T1000 (cell line): ENCODE measurements at places on chromosomes 2 and 18.

DNA sequence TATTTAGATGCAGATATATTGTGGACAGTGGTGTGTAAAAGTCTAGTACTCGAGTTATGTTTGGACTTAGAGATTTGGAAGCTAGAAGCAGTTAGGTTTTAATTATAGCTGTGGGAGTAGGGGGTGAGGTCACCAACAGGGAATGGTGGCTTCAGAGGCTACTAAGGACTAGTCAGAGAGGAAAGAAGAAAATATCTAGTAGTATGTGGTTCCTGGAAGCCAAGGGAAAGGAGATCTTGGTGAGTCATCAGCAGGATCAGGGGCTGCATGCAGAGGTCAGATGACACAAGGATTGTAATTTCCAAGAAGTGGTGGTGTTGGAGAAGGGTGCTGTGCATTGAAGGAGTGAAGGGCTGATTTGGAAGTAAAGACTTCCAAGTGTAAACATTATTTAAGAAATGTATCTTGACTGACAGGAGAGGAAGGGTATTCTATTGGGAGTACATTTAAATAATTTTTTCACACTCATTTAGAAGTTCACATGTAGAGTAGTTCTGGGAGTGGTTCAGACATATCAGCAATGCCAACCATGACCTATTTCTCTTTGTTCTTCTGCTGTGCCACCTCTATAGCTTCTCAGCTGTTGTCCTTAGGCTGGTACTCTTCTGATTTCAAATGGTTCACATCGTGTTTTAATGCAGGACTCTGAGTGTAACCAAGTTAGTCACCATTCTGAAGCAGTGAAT is 59.1 kb downstream of the ACSL3 start:
- peak; percentile 32 for DNase-seq

GRCh38 chr2:228688007-228688645 is 506.6 kb upstream of the SPHKAP start:
- no peak for DNase-seq

DNA sequence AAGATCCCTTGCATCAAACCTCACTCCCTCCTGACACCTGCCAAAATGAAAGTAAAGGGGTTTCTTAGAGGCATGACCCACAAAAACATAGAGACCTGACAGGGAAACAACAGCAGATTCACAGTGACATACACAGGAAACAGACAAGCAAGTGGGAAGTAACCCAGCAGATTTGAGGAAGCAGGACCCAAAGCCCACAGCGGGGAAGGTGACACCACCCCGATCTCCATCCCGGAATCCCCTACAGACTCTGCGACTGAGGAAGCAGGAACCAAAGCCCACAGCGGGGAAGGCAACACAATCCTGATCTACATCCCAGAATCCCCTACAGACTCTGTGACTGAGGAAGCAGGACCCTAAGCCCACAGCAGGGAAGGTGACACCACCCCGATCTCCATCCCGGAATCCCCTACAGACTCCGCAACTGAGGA is 21.6 kb downstream of the CIB4 start:
- no peak for DNase-seq

DNA sequence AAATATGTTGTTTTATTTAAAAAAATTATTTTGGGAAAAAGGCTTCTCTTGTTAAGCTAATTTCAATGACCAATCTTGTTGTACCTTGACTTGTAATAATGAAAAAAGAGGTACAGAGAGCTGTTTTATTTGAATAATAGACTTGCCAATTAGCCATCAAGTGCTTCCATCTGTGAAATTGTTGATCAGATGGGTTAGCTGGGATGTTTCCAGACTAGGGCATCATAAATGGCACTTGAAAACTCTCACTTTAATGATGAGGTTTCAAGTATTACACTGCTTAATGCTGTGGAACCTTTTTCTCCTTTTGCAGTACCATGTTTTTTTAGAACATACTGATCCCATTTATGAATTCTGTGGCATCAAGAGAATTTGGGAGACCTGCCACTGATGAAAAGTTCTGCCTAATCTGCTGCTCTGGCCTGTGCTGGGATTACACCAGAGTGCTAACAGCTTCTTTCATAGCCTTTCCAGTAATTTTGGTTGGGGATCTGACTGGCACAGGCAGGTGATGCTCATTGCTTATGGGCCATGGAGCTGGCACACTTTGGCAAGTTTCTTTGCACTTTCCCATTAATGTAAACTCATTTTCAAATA is 24.2 kb downstream of the PSMD14 start:
- DNase-seq, result no peak

GRCh38 chr2:219713110-219713509 is 85.7 kb downstream of the SLC4A3 start:
- DNase-seq, result no peak

DNA sequence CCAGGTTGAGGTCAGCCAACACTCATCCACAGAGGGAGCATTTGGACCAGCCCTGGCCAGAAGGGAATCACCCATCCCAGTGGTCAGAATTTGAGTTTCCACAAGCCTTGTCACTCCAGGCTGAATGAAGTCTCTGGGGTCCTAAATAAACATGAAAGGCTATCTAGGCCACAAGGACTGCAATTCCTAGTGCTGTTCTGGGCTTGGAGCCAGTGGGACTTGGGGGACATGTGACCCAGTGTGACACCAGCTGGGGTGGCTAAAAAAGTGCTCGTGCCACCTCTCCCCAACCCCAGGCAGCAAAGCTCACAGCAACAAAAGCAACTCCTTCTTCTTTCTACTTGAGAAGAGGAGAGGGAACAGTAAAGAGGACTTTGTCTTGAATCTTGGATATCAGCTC is 91.7 kb downstream of the MDH1 start:
- DNase-seq, result no peak

- DNase-seq, result no peak
Measured at GRCh38 chr2:69964353-69964841, 3.0 kb upstream of the ASPRV1 start.

DNA sequence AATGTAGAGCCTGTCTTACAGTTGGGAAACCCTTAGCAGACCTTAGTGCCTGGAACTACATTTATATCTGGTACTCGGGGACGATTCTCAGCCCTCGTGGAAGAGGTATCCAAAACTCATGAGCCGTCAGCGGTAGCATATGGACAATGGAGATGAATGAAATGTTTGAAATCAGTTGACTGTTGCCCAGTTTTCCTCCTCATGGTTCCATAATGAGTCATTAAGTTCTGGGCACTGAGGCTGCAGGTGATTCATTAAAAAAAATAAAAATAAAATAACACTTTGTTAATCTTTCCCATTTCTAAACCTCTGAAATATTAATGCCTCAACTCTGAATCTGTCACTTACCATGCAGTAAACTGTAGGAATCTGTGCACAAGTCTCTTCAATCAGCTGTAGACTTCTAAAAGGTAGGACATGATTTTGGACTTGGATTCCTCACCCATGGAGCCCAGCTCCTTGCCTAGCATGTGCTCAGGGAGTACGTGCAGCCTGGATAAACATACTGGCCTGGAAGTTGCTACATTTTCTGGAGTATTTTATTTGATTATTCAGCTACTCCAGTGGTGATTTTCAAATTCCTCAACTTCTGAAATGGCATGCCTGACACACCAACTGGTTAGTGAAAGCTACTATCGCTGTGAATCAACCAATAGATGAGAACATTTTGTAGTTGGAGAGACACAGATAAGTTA is 979.2 kb downstream of the CNTNAP5 start:
- no peak for DNase-seq

DNA sequence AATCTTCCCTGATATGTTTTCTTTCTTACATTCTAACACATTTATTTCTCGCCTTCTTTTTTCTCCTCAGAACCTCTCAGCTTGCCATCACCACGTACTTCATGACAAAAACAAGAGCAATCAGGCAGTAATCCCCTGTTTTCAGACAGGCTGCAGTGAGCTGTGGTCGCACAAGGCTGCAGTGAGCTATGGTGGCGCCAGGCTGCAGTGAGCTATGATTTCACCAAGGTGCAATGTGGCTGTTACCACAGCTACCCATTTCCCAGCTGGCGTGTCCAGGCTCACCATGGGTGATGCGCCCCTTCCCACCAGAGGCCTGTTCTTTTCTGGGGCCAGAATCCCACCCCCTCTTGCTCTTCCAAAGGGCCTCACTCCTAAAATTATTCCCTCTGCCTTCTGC is 25.8 kb downstream of the TCF23 start:
- no peak for DNase-seq

- no peak for DNase-seq
Measured at GRCh38 chr18:25875551-25876240, 214.7 kb downstream of the SS18 start.

- DNase-seq, result no peak
Measured at GRCh38 chr2:170446078-170446477, 268.1 kb downstream of the MYO3B start.

DNA sequence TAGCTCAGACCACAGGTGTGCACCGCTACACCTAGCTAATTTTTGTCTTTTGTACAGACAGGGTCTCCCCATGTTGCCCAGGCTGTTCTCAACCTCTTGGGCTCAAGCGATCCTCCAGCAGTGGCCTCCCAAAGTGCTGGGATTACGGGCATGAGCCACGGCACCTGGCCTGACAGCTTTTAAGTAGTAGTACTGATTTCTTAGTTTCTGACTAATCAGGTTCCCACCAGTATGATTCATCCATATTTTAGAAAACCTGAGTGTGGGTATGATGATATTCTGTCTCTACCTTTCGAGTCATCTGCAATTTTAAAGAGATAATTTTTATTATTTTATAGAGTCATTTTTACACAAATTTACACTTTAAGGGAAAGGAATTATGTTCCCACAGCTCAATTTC is 46.4 kb upstream of the GULP1 start:
- DNase-seq, result no peak

- DNase-seq, result no peak
Measured at GRCh38 chr2:46878886-46879285, 36.7 kb downstream of the MCFD2 start.

DNA sequence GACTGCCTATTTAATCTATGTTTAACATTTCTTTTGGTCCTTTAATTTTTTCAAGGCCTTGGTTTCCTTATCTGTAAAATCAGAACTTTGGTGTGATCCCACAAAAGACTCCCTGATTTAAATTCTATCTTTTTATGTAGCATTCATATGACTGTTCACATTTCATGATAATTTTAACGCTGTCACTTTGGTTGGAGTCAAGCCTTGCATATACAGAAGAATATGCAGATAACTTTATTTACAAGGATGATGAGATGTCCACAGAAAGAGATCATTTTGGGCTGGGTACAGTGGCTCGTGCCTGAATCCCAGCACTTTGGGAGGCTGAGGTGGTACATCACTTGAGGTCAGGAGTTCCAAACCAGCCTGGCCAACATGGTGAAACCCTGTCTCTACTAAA is 38.4 kb upstream of the SOS1 start:
- no peak for DNase-seq

DNA sequence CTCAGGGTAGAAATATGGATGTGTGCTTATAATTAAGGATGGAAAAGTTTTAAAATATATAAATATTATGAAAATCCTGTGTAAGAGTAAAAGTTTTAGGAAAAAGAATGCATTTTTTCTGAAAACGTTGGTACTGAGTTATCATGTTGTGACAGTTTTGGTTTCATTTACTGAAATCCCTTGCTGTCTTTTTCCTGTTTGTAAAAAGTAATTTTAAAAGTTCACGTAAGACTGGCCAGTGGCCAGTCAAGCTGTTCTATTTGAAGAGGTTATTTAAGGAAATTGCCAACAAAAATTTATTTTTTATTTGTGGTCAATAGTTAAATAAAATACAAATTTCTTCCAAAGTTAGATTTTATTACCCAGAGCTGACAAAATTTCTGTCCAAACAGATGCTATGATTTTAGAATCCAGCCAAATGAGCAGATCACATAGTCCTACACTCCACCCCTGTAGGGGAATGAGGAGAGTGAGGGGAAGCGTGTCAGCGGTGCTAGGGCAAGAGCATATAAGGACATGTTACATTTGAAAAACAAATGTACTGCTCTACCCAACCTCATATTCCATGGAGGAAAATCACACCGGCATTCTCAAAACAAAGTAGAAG is 297.8 kb upstream of the TFPI start:
- no peak for DNase-seq
